ENCODE measurements at places on chromosomes 12 and 14.

GRCh38 chr12:62631471-62632410, 165.1 kb downstream of the MON2 start:
- DNase-seq = peak; percentile 47

DNA sequence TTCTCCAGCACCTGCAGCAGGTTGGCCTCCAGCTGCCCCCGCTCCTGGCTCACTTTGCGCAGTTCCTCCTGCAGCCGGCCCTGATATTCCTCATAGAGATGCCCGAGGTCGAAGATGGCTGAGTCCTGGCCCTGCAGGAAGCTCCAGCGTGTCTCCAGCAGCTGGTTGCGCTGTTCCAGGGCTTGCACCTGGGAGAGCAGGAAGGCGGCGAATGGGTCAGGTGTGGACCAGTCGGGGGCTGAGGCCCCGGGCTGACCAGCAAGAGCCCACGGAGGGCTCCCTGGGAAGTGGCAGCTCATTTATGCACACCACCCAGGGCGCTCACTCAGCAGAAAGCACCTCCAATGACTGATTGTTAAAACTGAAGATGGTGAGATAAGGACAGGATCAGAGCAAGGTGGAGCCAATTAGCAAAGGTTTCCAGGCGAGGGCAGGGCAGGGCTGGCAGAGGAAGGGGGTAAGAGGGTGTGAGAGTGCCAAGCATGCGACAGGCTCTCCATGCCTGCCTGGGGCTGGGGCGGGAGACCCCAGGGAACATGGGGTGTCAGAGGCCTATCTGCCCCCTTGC, 6.3 kb downstream of the KRT80 start:
- DNase-seq = no peak

- DNase-seq = no peak
Measured at GRCh38 chr12:26705851-26706250, 127.1 kb downstream of the ITPR2 start.

- DNase-seq = no peak
Measured at GRCh38 chr14:58353516-58354299, 42.0 kb upstream of the TOMM20L start.

- no peak for DNase-seq
Measured at GRCh38 chr14:72643317-72643801, 250.5 kb downstream of the DPF3 start.
